Renal cortical epithelial cell (primary cell): ENCODE measurements at places on chromosomes 1 and 21. TPM values are rescaled to one million over a fixed set of nuclear protein-coding genes. Genes with fewer than 3 reads are reported as not detected.

The CD53 gene
- not detected in 2 replicates for total RNA-seq

The PTPN7 gene
- total RNA-seq = not detected in 2 replicates

The IL20 gene
- total RNA-seq = not detected in 2 replicates

The DISC1 gene
- 2.4 and 6.1 TPM in 2 replicates for total RNA-seq

The MPZ gene
- total RNA-seq = 0.45 and 1.4 TPM in 2 replicates

The COL9A2 gene
- total RNA-seq = 4.2 and 7.5 TPM in 2 replicates

The TSPAN1 gene
- 78.7 and 114 TPM in 2 replicates for total RNA-seq

The LCE2A gene
- not detected in 2 replicates for total RNA-seq

The BSND gene
- total RNA-seq = 0.45 TPM in 1 of 2 replicates, not detected in the other

The AMY2A gene
- total RNA-seq = not detected in 2 replicates

The PPM1J gene
- 2.5 and 2.6 TPM in 2 replicates for total RNA-seq

The KIF21B gene
- total RNA-seq = 1.3 and 1.4 TPM in 2 replicates

The F13B gene
- total RNA-seq = not detected in 2 replicates

The S100A8 gene
- not detected in 2 replicates for total RNA-seq

The B3GALT5 gene
- 2.3 and 8.7 TPM in 2 replicates for total RNA-seq

The SPAG17 gene
- 1.4 and 14.6 TPM in 2 replicates for total RNA-seq

The SPOCD1 gene
- 5.0 and 8.0 TPM in 2 replicates for total RNA-seq

The PODN gene
- total RNA-seq = 0.40 TPM in 1 of 2 replicates, not detected in the other

The RHD gene
- not detected in 2 replicates for total RNA-seq

The ITLN1 gene
- not detected in 2 replicates for total RNA-seq

The CHI3L2 gene
- 1.6 and 3.0 TPM in 2 replicates for total RNA-seq

The LEMD1 gene
- total RNA-seq = 0.70 and 4.0 TPM in 2 replicates

The SGIP1 gene
- 6.1 and 9.2 TPM in 2 replicates for total RNA-seq
